ENCODE measurements at places on chromosomes 12 and 14. TPM values are rescaled to one million over a fixed set of nuclear protein-coding genes. Genes with fewer than 3 reads are reported as not detected.

Gene RNF212B
- total RNA-seq: not detected

- DNase-seq: no peak
These were observed 72.2 kb downstream of the BRMS1L start for GRCh38 chr14:35898217-35898775.

- no peak for DNase-seq
These were observed 190.8 kb downstream of the TTC7B start for GRCh38 chr14:90625445-90625844.

GRCh38 chr12:21815306-21816062, 41.0 kb upstream of the KCNJ8 start:
- no peak for DNase-seq

DNA sequence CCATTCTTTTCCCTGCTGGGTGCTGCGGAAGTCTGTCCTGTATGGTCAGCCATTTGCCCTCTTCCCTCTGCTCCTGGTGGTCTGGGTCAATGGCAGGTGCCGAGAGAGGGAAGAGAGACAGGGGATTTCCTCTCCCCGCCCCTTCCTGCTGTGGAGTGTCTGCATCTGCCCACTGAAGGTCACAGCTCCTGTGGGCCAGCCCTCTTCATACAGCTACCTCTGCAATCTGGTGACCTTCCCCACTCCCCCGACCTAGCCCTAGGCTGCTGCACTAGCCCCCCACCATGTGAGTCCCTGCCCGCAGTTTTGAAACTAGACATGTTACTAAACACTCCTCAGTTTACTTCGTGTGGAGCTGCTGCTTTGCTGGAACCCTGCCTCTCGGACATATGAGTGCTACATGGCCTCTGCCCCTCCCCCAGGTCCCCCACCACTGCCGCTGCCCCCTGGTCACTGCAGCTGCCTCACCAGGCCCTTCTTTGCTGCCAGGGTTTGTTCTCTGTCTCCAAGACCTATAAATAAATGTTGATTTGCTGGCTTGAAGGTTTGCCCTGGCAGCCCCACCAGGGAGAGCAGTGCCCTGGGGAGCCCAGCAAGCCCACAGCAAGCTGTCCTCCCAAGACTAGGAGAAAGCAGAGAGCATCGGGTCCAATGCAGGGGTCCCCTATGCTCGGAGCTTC, 102.9 kb downstream of the DPF3 start:
- DNase-seq: no peak

DNA sequence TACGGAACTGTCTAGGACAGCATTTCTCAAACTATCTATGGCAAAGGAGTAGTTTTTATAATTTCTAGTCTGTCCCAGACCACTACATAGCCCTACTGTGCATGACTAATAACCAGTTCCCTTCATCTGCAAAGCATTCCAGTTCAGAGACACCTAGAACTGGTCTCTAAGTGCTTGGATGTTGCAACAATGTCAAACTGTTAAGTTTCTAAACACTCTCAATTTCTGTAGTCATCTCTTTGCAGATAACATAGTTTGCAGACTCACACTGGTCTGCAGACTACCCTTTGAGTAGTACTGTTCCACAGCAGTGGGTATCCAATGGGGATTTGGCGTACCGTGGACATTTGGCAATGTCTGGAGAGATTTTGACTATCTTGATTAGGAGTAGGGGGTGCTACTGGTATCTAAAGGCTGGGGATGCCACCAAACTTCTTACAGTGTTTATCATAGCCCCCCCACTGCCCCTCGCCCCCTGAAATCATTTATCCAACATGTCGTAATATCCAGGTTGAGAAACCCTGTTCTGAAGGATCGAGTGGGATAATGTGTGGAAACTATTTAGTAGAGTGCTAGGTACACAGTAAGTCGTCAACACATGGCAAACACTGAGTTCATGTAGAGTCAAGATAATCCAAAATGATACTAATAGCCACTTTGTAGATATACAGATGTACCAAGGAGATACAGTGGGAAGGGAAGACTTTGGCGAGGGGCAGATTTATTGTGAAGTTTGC, 1.7 kb downstream of the C12orf76 start:
- no peak for DNase-seq

GRCh38 chr12:17511369-17511768, 578.6 kb downstream of the RERGL start:
- DNase-seq: no peak

Gene KRT73
- total RNA-seq: 0.09 TPM

- no peak for DNase-seq
These were observed 82.1 kb downstream of the WSCD2 start for GRCh38 chr12:108211157-108211556.

Gene KCNH5
- not detected for total RNA-seq
